Hepatocyte (in vitro differentiated cells): ENCODE measurements at places on chromosomes 1 and 21. TPM values are rescaled to one million over a fixed set of nuclear protein-coding genes. Genes with fewer than 3 reads are reported as not detected.

CLCA4 gene
- 0.07 TPM in 1 of 2 replicates, not detected in the other for total RNA-seq

SIPA1L2 gene
- total RNA-seq: 35.9 and 50.1 TPM in 2 replicates

DIO1 gene
- total RNA-seq: 28.7 and 31.2 TPM in 2 replicates

PLA2G2D gene
- total RNA-seq: not detected in 2 replicates

DNA sequence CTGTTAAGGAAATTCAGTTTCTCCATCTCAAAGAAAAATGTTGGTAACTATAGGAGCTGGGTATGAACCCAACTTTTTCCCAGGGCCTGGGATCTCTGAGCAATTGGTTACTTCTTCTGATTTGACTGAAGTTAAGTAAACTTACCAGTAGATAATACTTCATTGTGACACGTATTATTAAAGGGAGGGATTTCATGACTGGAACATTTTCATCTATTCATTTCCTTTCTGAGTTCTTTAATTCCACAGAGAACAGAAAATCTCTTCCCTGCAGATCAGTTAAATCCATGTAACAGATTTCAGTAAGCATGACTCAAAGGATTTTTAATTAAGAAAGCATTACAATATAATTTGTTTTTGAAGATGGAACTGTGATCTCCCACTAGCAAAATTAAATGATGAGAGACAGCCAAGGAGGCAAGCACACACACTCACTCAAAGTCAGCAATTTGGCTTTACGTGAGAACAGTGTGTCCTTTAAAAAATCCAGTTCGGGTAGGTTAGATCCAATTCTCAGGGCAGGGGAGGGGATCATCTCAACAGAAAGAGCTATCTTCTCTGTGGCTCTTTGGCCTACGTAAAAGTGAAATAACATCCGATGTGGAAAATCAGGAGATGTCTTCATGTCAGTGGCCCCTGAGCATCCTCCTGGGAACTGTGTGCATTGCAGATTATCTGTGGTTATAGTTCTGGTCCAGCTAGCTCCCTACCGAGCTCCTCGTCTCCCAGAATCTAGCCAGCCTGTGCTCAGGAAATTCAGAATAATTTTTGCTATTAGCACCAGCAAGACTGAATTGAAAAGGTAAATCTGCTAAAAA lies 10.8 kb upstream of the MYOC start:
- H3K4me1 ChIP-seq: no peaks in the 10 kb centered on the region
- no peak overlapping the region for H3K4me3 ChIP-seq

GRCh38 chr1:223700942-223701637 lies 11.2 kb upstream of the CAPN2 start:
- peak; percentile 85 for DNase-seq
- H3K4me1 ChIP-seq: peaks cover 27% of the 10 kb centered on the region
- no peaks in the 10 kb centered on the region for H3K36me3 ChIP-seq
- no peak overlapping the region for H3K4me3 ChIP-seq
- no peaks in the 10 kb centered on the region for H3K27me3 ChIP-seq
- H3K27ac ChIP-seq: peak overlapping the region; percentile 98

- no peaks in the 10 kb centered on the region for H3K27me3 ChIP-seq
- no peak overlapping the region for H3K27ac ChIP-seq
- H3K4me1 ChIP-seq: peaks cover 12% of the 10 kb centered on the region
- H3K36me3 ChIP-seq: no peaks in the 10 kb centered on the region
- no peak for DNase-seq
- H3K4me3 ChIP-seq: no peak overlapping the region
These were observed 1.6 kb downstream of the STPG1 start for GRCh38 chr1:24411963-24412362.
